ENCODE measurements at places on chromosomes 2 and 18.

GRCh38 chr2:193693758-193694157 is 1499.0 kb upstream of the TMEFF2 start:
- DNase-seq = no peak

GRCh38 chr2:64283641-64284361 is 139.6 kb upstream of the PELI1 start:
- DNase-seq = no peak

GRCh38 chr18:54672846-54673475 is 81.9 kb downstream of the DYNAP start:
- DNase-seq = no peak

- DNase-seq = no peak
Measured at GRCh38 chr2:212194396-212194795, 344.2 kb downstream of the ERBB4 start.

DNA sequence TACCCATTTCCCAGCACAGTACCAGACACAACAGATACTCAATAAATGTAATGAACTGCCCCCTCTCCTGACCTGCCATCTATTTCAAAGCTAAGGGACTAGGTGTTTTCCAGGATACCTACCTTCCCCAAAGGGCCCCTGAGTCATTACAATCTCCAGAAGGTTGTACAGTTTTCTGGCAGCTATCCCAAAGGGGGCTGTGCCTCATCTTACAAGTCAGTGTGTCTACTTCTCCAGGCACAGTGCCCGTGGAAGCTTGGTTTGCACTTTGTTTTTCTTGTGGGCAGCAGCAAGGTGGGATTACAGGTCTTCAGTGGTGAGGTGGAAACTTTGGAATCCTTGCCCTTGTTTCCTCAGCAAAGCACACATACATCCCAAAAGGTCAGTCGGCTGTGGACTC is 62.8 kb upstream of the CYP26B1 start:
- no peak for DNase-seq

GRCh38 chr2:240916571-240917008 is 10.5 kb downstream of the CROCC2 start:
- DNase-seq = peak; percentile 45

DNA sequence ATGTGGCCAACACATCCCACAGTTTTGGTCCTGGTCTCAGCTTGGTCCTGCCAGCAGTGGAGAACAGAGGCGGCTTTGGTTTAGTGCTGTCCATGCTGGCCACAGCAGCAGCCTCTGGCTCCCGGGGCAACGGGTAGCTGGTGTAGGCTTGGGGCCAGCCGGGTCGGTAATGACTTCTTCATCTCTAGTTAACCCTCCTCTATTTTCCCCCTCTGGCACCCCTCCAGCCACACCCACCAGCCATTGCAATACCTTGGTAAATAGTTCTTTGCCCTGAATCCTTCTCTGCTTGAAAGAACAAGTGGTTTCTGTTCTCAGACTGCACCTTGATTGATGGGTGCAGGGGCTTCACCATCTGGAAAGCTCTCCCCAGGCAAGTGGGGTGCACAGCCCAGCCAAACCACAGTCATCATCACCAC is 31.7 kb upstream of the ZNF396 start:
- no peak for DNase-seq

- DNase-seq = no peak
Measured at GRCh38 chr2:37391711-37392110, 47.3 kb downstream of the QPCT start.

DNA sequence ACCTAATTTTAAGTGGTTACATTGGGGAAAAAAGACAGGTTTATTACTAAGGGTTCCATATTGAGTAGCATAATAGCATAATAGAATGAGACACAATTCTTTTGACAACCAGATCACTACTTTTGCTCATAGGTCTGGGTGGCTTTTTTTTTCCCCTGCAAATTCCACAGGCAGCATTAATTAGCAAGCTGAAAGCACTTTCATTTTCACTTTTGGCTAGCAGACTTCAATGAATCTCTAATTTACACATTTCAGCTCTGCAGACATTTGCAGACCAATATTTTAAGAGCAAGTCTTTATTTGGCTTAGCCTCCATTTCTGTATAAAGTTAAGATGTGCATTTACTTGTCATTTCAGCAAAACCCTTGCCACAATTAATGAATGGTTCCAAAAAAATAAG is 185.5 kb downstream of the NOL4 start:
- no peak for DNase-seq

GRCh38 chr18:79573921-79574491 is 105.6 kb upstream of the CTDP1 start:
- DNase-seq = peak; percentile 57

- no peak for DNase-seq
Measured at GRCh38 chr2:228675091-228675490, 493.6 kb upstream of the SPHKAP start.

DNA sequence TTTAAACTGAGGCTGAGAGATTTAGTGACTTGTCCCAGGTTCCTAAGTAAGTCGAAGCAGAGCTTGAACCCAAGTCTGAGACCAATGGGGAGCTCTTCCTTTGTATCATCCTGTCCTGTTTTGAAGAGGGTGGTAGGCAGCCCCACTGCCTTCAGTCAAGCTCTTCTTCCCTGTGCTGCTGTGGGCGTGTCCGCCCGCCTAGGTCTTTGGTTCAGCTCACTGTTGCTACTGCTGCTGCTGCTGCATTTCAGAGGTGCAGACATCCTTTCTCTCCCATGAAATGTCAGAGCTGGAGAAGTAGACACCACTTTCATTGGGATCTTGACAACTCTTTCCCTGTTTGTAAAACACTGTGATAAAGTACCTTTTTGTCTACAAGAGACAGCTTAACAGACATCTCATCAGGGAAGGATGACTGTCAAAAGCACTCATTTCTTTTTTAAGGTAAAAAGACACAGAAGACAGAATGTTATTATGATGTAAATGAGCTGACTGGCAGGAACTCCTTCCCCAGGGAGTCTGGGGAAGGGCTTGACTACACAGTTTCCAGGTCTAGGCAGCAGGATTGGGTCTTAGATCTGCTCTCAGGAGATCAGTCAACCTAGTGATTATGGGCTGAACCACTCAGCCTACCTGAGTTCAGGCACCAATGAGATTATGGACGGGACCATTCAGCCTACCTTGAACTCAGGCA is 91.7 kb upstream of the TRIB2 start:
- no peak for DNase-seq

GRCh38 chr2:69082430-69082997 is 69.5 kb downstream of the ANTXR1 start:
- no peak for DNase-seq

DNA sequence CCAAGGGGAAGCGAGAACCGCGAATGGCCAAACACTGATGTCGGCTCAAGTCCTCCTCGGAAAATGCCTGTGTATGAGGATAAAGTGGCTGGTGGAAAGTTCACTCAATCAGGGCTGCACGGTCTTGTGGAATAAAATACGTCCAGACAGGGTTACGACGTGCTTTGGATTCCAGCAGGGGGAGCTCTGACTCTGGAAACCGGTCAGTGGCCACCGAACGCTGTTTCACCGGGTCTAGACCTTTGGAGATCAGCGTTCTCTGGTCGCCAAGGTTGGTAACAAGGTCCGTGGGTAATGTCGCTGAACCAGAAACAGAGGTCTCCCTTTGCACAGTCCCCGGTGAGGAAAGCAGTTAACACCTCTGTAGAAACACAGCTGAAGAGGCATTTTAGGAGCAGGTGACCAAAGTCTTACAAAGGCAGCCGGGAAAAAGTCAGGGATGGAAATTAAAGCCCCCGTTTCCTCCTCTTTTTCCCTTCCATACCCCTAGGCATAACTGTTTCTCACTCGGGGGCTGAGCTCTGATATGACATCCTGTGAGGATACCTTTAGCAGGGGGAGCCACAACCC is 47.8 kb downstream of the CDCA7 start:
- DNase-seq = peak; percentile 88

DNA sequence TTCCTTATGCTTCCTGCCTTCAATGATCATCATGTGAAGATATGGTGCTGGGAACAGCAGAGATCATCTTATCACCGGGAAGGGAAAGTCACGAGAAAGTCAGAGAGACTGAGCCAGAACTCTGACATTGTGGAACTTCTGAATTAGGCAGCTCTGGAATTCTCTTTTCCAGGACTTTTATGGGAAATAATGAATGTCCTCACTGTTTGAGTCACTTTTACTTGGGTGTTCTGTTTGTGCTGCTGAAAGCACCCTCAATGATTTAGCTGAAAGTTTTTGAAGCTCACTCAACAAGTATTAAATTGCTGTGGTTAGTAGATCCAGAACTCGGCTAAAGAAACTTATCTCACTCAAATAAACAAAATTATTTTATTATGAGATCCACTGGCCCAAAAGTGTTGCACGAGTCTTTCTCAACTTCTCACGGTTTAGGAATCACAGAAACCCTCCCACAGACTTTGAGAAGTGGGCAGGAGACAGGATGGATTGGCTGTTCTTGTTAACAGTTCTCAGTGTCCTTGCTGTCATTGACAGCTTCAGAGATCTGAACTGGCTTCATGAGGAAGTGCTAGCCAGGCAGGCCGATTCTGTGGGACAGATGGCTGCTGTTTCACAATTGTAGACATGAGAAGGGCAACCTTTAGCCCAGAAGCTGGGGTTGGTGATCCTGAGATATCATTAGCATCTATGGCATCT is 26.4 kb upstream of the ATRAID start:
- no peak for DNase-seq

DNA sequence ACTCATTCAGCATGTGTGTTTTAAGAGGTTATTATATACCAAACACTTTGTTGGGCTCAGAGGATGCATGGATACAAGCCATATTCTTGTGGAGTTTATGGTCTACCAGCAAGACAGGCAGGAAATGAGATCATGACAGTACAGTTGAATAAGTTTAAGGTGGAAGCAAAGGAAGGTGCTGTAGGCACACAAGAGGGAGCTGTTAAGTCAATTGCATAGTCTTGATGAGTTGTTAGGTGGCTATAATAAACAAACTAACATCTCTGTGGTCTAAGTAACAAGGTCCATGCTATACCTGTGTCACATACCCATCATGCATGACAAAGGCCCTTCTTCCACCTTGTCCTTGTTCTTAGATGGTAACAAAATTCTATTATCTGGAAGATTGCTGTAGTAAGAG is 538.3 kb downstream of the CNTNAP5 start:
- no peak for DNase-seq

- DNase-seq = no peak
Measured at GRCh38 chr2:189338115-189338514, 103.2 kb upstream of the WDR75 start.

DNA sequence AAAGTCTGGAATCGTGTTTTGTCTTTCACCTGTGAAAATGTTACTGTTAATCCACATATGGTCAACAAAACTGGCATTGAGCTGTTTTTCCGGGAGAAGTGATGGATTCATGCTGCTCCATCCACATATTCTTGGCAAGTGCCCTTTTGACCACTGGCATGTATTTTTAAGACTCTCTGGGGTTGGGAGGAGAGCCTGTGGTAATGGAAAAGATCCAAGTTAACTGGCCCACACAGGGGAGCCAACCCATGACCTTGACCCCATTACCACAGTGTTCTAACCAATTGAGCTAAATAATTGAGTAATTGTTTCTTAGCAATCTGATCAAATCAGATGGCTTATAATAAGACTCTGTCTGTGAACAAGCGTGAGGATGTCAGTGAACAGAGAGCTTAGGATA is 296.2 kb upstream of the NRP2 start:
- no peak for DNase-seq

GRCh38 chr18:23355206-23355605 is 97.9 kb upstream of the RIOK3 start:
- DNase-seq = no peak

DNA sequence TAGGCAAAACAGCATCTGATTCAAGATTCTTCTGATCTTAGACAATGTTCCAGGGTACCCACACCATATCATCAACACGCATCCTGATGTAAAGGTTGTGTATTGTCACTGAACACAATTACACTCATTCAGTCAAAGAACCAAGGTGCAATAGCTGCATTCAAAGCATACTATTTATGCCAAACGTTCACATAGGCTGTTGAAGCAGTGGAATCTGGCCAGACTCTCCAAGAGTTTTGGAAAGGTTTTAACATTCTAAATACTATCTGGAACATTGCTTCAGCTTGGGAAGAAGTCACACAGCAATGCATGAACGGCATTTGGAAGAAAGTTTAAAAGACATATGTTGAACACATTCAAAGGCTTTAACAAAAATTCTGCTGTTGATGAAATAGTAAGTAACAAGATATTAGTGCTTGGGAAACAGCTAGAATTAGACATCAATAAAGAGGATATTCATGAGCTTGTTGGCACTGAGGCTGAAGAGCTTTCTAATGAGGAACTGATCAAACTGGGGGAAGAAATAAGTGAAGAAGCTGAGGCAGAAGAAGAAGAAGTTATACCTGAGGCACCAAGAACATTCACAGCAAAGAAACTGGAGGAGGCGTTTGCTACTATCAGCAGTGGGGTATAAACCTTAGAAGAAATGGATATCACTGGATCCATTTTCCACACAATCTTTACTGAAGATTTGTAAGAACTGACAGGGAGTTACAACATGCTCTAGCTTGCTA is 47.6 kb upstream of the MSH6 start:
- no peak for DNase-seq

GRCh38 chr2:41127351-41127750 is 675.5 kb upstream of the SLC8A1 start:
- no peak for DNase-seq

- no peak for DNase-seq
Measured at GRCh38 chr2:75284345-75284744, 85.0 kb upstream of the TACR1 start.
